Regular cardiac myocyte (primary cell): ENCODE measurements at places on chromosomes 5 and 9. TPM values are rescaled to one million over a fixed set of nuclear protein-coding genes. Genes with fewer than 3 reads are reported as not detected.

The HNRNPA0 gene
- total RNA-seq, result 8.2 and 14.0 TPM in 2 replicates

The SLC4A9 gene
- total RNA-seq, result under 0.01 TPM in 1 of 2 replicates, not detected in the other

The TMEM250 gene
- 58.1 and 60.6 TPM in 2 replicates for total RNA-seq

The CLINT1 gene
- 85.1 and 150 TPM in 2 replicates for total RNA-seq

The FGF10 gene
- total RNA-seq, result not detected in 2 replicates

The SPAG8 gene
- 0.58 and 1.1 TPM in 2 replicates for total RNA-seq

The LRRC19 gene
- total RNA-seq, result not detected in 2 replicates

The GNA14 gene
- total RNA-seq, result 4.0 and 11.8 TPM in 2 replicates

The FBXL7 gene
- 2.3 TPM in 2 replicates for total RNA-seq

The PGM5 gene
- 8.8 and 33.5 TPM in 2 replicates for total RNA-seq

The FOXD4L3 gene
- total RNA-seq, result under 0.01 and 0.28 TPM in 2 replicates

The GRM6 gene
- total RNA-seq, result not detected in 2 replicates

The IL4 gene
- total RNA-seq, result not detected in 2 replicates

The RNF224 gene
- not detected in 2 replicates for total RNA-seq

The SHISAL2B gene
- total RNA-seq, result not detected in 2 replicates

The IL5 gene
- total RNA-seq, result 0.28 TPM in 1 of 2 replicates, not detected in the other
